ENCODE measurements at places on chromosomes 6 and 20. TPM values are rescaled to one million over a fixed set of nuclear protein-coding genes. Genes with fewer than 3 reads are reported as not detected.

The PERP gene
- 36.7 TPM for total RNA-seq

The USP49 gene
- 2.9 TPM for total RNA-seq

The NOTCH4 gene
- 32.6 TPM for total RNA-seq

The MEI4 gene
- total RNA-seq = not detected

The TMC2 gene
- not detected for total RNA-seq

Data from thoracic aorta endothelial cell (primary cell).